ENCODE measurements at places on chromosomes 5 and 9.

DNA sequence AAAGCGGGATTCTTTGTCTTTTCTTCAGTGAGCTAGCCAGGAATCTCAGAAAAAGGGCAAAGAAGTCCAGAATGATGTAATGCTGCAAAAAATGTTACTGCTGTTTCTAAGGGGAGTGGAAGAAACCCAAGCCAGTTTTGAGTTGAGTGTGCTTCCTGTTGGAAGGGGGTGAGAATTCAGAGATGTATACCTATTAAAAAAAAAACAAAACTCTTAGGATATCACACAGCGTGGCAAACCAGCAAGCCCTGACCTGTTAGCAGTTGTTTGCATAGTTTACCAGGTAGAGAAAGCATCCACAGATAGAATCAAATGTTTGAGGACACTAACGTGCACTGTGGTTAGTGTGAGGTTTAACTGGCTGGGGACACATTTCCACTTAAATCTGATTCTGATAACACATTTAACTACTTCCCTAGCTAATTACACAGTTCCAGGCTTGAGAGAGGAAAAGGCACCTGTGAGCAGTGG is 11.4 kb downstream of the BASP1 start:
- DNase-seq: no peak

DNA sequence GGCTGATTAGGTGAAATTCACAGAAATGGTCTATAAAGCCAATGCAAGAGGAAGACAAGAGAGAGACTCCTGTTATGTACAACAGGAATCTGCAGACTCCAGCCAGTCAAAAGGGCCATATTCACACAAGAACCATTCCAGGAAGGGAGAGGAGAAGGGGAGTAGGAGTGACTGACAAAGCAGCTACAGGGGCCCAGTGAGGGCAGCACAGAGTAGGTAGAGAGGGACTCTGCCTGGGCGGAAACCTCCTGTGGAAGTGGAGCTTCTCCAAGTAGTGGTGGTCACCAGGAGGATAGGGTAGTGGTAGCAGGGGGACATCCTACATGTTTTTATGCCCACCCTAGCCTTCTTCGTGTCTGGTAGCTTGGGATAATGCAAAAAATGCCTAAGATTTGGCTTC is 667.3 kb downstream of the ACTL7B start:
- DNase-seq: no peak

DNA sequence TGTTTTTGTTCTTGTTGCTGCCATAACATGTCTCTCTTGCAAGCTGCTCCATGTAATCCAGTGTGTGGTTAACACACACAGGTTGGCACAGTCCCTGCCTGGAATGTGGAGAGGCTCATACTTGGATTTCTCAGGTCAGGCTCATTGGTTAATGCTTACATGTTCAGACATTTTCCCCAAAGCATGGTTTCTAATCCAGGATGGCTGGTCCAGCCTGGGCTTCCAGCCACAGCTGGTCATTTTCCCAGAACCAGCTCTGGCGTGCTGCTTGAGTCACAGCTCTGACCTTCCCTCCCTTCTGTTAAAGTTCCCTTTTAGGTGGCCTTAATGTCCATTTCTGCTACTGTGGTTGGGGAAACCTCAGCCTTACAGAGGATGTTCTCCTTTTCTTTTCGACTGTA is 294.3 kb downstream of the TAF11L14 start:
- DNase-seq: no peak

DNA sequence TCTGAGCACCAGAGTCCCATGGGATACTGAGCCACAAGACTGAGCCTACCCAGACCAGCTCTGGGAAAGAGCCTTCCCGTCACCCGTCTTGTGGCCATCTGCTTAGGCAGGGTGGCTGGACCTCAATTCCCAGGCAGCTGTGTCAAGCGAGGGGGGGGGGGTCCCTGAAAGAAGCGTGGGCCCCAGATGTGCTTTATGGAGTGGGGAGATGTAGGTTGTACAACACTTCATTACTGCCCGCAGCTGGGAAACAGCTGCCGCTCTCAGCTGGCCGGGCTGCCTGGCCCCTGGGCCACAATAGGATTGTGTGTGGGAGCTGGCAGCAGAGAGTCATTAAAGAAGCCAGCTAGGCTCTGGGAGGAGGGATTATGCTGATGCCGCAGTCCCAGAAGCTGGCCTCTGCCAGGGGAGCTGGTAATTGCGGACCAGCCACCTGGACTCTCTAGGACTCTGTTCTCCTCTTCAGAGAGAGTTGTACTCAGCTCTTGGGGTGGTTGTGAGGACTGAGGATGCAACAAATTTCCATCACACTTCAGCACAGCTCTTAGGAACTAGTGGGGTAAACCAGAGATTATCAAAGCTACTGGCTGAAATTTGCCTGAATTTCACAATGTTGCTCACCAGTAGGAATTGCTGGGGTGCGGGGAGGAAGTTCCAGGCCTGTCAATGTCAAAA is 145.4 kb downstream of the GADD45G start:
- no peak for DNase-seq

- no peak for DNase-seq
Observed at GRCh38 chr9:124788542-124789217, 11.7 kb downstream of the OLFML2A start.

GRCh38 chr9:102445181-102445747 is 549.9 kb upstream of the CYLC2 start:
- DNase-seq: no peak

DNA sequence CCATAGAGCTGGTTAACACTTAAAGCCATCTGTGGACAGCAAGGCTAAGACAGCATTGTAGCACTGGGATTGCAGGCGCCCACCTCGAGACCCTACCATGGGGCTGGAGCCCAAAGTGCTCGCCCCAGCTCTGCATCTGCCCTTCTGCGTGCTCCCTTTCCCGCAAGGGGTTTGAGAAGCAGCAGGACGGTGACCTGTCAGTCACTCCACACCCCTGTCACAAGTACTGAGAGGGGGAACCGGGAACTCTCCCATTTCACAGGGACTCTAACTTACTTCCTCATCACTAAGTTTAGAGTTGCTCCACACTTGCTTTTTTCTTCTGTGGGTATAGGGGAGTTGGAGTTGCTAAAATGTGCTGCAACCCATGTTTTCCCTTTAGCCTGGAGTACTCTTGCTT is 273.2 kb downstream of the SMARCA2 start:
- DNase-seq: no peak

- no peak for DNase-seq
Observed at GRCh38 chr9:18405240-18405639, 68.7 kb upstream of the ADAMTSL1 start.

DNA sequence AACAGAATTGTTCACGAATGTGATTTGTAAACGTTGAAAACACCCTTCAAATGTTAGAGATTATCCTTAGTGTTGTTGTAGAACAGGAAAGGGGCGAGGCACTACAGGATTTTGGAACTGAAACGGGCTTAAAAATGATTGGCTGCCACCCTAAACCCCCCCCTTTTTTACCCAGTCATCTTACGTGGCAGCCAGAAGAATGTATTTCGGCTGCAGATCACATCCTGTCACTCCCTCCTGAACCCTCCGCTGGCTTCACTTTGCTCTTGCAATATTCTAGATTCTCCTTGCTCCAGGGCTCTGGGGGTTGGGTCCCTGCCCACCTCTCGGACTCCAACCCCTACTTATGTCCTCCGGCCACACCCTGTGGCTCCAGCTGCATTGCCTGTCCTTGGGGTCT is 13.9 kb upstream of the UNC5A start:
- no peak for DNase-seq

DNA sequence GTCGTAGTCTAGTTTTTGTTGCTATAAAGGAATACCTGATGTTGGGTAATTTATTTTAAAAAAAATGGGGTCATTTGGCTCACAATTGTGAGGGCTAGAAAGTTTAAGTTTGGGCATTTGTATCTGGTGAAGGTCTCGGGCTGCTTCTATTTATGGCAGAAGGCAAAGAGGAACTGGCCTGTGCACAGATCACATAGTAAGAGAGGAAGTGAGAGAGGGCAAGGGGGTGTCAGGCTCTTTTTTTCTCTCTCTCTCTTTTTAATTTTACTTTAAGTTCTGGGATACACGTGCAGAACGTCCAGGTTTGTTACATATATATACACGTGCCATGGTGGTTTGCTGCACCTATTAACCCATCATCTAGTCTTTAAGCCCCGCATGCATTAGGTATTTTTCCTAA is 453.3 kb downstream of the DIRAS2 start:
- no peak for DNase-seq
